ENCODE measurements at places on chromosomes 4 and X.

- DNase-seq = no peak
Observed at GRCh38 chr4:138242076-138242833, at the start of gene SLC7A11. SLC7A11 (minus strand) TSS chr4:138242349; CDS start chr4:138242069, 280 bp downstream.

DNA sequence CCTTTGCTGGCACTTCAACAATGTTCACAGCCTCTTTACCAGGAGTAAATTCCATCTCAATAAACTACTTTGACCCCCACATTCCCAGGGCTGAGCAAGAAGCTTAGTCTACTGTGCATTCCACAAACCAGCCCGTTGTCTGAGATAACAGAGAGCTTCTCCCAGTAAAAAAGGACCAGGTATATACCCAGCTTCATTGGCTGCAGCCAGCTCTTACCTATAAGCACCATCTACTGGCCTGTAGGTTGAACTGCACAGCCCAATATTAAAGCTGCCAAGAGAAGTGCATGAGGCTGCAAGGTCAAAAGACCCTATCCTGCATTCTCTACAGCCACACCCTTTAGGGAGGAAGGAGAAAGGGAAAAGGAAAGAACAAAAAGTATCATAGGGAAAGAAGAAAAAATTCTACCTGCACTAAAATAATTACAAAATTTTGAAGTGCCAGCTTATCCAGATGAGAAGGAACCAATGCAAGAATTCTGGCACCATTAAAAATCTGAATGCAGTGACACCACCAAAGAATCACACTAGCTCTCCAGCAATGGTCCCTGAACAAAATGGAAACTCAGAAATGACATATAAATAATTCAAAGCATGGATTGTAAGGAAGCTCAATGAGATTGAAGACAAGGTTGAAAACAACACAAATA is 45.7 kb upstream of the INTU start:
- no peak for DNase-seq

- DNase-seq = no peak
Observed at GRCh38 chrX:133892337-133892736, 93.1 kb downstream of the GPC3 start.

- DNase-seq = no peak
Observed at GRCh38 chr4:153211986-153212728, 7.9 kb downstream of the TRIM2 start.

- DNase-seq = no peak
Observed at GRCh38 chr4:6855692-6856297, 53.8 kb upstream of the TBC1D14 start.

- no peak for DNase-seq
Observed at GRCh38 chr4:67694662-67695061, 6.3 kb downstream of the UBA6 start.

DNA sequence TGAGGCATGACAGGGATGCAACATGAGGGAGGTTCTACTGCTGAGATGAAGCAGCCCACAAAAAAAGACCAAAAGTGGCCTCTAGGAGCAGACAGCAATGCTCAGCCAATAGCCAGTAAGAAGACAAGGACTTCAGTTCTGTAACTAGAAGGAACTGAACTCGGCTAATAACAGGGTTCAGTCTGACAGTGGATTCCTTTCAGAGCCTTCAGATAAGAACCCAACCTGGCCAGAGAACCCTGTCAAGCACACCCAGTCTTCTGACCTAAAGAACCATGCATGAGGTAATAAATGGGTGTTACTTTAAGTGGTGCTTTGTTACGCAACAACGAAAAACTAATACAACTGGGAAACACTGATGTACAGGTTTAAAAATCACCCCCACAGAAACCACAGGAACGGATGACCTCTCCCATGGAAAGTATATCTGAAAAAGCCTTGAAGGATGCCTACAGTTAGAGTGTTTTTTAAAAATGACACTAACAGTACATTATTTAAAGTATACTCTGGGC is 94.6 kb downstream of the PAPSS1 start:
- DNase-seq = no peak

DNA sequence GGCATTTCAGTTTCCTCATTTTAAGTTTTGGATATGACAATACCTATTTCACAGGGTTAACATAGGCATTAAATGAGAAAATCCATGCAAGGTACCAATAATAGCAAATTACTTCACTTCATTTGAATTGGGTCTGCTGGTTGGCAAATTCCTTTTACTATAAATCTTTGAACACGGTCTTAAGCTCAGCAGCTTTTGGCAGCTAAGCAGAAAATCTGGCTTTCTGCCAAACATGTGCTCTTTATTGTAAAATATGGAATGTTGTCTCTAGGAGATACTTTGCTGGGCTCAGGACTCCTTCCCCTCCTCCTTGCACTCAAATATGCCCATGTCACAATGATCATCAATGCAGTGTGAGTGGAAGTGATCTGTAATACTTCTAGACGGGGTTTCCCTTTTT is 16.8 kb upstream of the DMP1 start:
- DNase-seq = no peak

DNA sequence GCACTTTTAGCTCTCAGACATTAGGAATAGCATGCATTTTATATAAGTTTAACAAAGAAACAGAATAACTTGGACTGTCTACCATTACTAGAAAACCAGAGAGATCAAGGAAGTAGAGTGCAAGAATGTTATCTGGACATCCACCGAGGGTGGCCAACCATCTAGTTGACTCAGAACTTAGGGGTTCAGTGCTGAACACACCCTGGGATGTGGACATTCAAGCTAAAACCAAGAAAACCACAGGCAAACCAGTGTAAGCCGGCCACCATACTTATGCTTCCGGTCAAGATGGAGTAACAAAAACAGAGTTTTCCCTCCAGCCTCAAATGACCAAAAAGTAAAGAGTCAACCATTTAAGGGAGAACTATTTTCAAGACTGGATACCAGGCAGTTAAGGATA is 181.4 kb upstream of the MXRA5 start:
- no peak for DNase-seq

- no peak for DNase-seq
Observed at GRCh38 chr4:169099771-169100180, 89.7 kb upstream of the CBR4 start.

DNA sequence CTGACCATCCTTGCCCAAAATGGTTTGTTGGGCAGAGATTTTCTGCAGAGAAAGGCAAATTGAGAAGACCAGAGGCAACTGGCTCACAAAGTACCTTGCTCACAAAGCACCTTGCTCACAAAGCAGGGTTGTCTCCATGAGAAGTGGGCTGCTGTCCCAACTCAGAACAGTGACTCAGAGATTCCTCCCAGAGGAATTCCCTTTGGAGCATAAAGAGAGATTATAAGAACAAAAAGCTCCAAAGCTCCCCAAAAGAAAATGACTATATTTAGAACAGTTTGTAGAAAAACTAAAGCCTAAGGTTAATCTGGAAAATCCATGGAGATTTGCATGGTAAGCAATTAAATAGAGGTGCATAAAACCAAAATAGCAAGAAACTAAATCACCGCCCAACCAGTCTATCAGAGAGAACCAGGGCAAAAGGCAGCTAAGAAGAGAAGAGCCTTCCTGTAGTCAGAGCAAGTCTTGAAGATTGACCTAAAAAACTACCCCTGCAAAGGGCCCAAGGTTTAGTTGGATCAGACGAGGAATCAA is 731.4 kb downstream of the FAT4 start:
- no peak for DNase-seq
